ENCODE measurements at places on chromosomes 11 and 22. TPM values are rescaled to one million over a fixed set of nuclear protein-coding genes. Genes with fewer than 3 reads are reported as not detected.

DNA sequence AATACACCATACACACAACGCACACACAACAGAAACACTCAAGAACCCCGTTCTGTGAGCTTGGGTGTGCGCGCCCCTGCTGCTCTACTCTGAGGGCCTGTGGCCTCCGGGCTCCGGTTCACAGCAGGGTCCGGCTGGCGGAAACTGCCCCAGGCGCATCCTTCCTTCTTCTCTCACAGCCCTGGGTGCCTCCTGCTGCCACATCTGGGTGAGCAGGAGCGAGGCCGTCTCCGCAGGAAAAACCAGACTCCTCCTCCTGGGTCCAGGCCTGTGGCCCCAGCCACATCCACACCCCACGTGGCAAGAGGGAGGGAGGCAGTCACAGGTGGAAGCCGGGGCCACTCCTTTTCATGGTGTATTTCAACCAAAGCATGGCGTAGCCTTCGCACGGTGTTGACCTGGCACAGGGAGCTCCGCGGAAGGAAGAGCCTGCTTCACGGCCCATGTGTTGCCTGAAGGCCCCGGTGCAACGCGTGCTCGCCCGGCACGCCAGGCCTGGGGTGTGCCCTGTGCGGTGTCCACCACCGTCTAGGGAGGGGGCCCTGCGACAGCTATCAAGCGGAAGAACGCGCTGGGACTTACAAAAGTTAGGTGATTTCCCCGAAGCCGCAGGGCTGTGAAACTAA lies 1502.7 kb downstream of the TBC1D22A start:
- H3K27ac ChIP-seq, result no peak overlapping the region
- H3K36me3 ChIP-seq, result no peaks in the 10 kb centered on the region
- H3K4me1 ChIP-seq, result no peaks in the 10 kb centered on the region
- H3K27me3 ChIP-seq, result no peaks in the 10 kb centered on the region
- H3K4me3 ChIP-seq, result no peak overlapping the region

DNA sequence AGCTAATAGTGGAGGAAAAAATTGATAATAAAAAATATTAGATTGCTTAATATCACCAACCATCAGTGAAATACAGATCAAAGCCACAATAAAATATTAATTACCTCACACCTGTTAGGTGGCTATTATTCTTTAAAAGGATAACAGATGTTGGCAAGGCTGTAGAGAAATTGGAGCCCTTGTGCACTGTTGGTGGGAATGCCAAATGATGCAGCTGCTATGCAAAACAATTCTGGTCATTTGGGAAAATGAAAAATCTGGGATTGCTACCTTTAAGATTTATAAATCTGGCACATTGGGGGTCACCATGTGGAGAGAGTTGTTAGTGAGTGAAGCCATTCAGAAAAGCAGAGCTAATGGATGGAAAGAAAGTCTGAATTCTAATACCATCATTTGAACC lies 143.4 kb downstream of the FCHSD2 start:
- no peak overlapping the region for H3K27ac ChIP-seq
- H3K36me3 ChIP-seq, result peaks cover 17% of the 10 kb centered on the region
- no peaks in the 10 kb centered on the region for H3K4me1 ChIP-seq
- no peaks in the 10 kb centered on the region for H3K27me3 ChIP-seq
- DNase-seq, result no peak

Gene YIF1A
- 46.6 TPM for total RNA-seq

Gene SIK2
- 8.9 TPM for total RNA-seq

Gene P2RX6
- 0.50 TPM for total RNA-seq

- H3K36me3 ChIP-seq, result peaks cover 18% of the 10 kb centered on the region
- peak overlapping the region; percentile 99 for H3K27ac ChIP-seq
- peaks cover 14% of the 10 kb centered on the region for H3K27me3 ChIP-seq
- DNase-seq, result peak; percentile 91
Observed at GRCh38 chr22:30435674-30436126, 10.1 kb downstream of the MTFP1 start.

Gene MMP10
- not detected for total RNA-seq

DNA sequence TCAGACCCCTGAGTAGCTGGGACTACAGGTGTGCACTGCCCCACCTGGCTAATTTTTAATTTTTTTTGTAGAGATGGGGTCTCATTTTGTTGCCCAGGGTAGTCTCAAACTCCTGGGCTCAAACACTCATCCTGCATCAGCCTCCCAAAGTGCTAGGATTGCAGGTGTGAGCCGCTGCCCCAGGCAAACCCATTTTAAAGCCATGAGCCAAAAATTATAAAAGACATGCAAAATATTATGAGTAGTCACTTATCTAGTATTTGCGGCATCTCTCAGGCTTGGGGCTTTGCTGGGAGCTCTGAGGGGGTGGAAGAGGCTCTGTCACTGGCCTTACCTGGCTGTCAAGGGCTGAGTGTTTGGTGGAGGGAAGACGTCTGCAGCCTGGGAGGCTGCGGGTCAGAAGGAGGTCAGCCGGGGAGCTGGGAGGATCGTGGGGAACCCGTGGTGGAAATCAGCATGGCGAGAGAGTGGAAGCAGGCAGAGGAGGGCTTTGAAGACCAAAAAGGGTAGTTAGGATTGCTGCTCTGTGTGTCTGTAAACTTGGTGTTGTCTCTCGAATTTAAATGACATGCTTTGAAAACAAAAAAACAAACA lies 69.1 kb upstream of the PARVG start:
- peaks cover under 1% of the 10 kb centered on the region for H3K4me1 ChIP-seq
- no peaks in the 10 kb centered on the region for H3K27me3 ChIP-seq
- H3K27ac ChIP-seq, result no peak overlapping the region
- no peaks in the 10 kb centered on the region for H3K36me3 ChIP-seq
- no peak overlapping the region for H3K4me3 ChIP-seq

GRCh38 chr11:74169738-74170458 lies 904 bp downstream of the C2CD3 start:
- H3K4me1 ChIP-seq, result peaks cover 13% of the 10 kb centered on the region
- no peaks in the 10 kb centered on the region for H3K27me3 ChIP-seq
- no peak for DNase-seq

Gene GPR83
- total RNA-seq, result not detected

Gene DRAP1
- total RNA-seq, result 240 TPM

DNA sequence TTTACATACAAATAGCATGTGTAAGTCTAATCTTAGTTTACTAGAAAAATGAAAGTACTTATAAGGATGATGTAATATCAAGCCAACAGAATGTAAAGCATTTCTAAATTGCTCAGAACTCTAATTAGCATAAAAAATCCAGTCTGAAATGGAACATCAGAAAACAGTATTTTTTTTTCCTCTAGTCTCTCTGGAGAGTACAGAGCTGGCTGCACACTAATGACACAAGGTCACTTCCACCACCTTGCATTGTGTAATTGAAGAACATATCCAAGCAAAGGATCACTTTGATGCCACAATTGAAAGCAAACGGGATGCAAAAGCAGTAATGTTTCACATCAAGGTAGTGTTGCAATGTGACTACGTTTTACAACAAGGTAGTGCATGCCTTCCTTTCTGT lies 548.0 kb upstream of the LUZP2 start:
- no peaks in the 10 kb centered on the region for H3K36me3 ChIP-seq
- H3K4me3 ChIP-seq, result no peak overlapping the region
- H3K4me1 ChIP-seq, result no peaks in the 10 kb centered on the region

Gene CYB5R3
- total RNA-seq, result 87.7 TPM
